ENCODE measurements at places on chromosomes 1 and 21.
A peak's percentile ranks its signal among the peaks of the same experiment; 100 is the strongest.

DNA sequence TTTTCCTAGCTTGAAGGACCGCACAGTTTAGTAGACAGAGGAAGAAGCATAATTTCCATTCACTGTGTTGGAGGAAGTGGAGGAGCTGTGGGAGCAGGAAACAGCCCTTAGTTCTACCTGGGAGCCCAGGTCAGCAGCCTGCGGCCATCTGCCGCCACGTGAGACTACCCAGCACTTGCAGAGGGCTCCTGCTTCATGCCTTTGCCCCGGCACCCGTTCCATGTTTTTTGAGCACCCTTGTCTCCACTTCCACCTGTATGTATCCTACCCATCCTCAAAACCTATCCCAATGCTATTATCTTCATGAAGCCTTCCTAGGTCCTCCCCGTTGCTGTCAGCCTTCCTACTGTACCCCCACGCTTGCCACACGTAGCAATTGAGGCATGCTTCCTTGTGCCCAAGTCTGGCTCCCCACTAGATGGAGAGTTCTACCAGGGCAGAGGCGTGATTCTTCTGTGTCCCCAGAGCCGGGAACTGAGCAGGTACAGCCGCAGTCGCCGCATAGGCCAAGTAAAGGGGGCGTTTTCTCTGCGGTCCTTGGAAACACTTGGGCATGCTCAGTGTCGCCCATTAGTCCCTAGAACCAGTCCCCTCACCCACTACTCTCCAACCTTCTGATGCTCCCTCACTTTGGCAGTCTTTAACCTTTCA lies 1.9 kb downstream of the SLC6A9 start:
- DNase-seq: no peak

DNA sequence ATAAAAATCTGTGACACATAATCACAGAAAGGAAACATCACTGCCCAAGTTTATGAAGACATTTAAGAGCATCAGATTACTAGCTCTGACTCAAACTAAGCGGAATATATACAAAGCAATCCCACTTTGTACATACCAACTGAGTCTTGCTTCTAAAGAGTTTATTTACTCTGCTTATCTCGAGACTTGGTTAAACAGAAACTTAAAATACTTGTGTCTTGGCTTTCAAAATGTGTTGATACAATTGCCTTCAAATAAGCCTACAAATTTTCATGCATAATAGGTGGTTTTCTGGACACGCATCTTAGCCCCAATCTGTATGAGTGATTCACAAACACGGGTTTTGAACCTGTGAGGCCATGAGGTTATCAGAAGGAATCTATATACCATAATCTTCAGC lies 21.0 kb downstream of the CD160 start:
- DNase-seq: no peak

GRCh38 chr1:225811622-225812487 lies 1.9 kb downstream of the EPHX1 start:
- DNase-seq: no peak

- DNase-seq: no peak
Observed at GRCh38 chr1:24725209-24725651, 20.0 kb upstream of the CLIC4 start.

GRCh38 chr1:87243573-87243972 lies 85.1 kb upstream of the LMO4 start:
- DNase-seq: no peak

DNA sequence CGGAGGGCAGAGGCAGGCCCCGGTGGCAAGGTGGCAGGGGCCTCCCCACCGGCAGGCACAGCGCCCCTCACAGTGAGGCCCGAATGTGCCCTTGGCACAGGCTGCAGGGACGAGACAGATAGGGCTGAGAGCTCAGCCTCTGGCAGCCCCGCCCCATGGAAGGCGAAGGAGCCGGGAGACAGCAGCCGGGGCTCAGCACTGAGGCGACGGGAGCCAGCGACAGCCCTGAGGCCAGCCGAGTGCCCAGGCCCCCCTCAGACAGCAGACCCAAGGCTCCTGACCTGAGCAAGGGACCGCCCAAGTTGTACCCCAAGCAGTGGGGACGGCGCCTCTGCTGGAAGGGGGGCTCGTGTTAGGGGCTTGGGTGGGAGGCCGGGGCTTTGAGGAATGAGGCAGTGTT lies 43.1 kb downstream of the ARHGEF16 start:
- DNase-seq: no peak

DNA sequence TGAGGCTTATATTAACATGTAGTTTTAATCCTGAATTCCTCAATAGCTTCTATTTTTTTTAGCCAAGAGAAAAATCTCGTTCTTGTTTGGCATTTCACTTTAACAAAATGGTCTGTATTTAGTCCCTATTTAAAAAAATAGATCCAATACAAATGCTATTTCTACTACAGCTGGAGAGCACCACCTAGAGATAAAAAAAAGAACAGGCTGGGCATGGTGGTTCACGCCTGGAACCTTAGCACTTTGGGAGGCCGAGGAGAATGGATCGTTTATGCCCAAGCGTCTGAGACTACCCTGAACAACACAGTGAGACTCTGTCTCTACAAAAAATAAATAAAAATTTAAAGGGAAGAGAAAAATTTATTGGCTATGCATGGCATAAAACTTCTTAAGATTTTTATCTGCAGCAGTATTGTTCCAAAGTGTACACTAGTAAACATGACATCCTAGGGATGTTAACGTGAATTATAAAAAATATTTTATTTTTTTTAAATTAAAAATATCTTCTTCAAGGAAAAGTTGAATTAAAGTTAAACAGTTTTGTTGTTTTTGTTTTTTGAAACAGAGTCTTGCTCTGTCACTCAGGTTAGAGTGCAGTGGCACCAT lies 4.4 kb downstream of the ST7L start:
- DNase-seq: peak; percentile 79

GRCh38 chr1:48889082-48889481 lies 112.4 kb upstream of the BEND5 start:
- DNase-seq: no peak

DNA sequence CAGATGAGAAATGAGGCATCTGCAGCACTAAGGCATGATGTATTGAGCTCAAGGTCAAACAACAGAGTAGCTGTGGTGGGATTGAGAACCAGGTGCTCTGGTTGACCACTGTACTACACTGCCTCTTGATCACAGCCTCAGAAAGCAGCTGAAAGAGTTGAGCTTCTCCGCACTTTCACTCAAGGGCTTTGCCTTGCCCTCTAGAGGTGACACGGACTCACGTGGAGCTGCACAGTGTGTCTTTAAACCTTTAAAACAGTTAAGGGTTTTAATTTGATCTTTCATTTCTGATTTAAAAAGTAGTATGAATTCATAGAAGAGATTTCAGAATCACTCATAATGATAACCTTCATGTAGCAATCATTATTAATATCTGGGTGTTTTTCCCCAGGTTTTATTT lies 132.5 kb downstream of the RWDD3 start:
- no peak for DNase-seq

DNA sequence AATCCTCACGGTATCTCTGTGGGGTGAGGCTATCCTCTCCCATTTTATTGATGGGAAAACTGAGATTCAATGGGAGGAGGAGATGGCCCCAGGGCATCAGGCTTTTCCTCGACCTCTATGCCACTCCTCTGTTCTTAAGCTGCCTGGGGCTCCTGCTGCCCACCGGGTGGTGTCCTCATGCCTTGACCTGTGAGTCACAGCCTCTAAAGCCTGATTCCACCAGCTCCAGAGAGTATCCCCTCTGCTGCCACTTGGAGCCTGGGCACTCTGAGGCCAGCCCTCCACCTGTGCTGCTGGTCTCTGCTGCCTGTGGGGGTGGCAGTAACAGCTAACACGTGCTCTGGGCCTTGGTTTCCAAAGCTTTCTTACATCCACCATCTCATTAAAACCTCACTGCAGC lies 241.2 kb downstream of the TRABD2B start:
- no peak for DNase-seq

GRCh38 chr1:165403835-165404482 lies 41.0 kb downstream of the RXRG start:
- peak; percentile 37 for DNase-seq

DNA sequence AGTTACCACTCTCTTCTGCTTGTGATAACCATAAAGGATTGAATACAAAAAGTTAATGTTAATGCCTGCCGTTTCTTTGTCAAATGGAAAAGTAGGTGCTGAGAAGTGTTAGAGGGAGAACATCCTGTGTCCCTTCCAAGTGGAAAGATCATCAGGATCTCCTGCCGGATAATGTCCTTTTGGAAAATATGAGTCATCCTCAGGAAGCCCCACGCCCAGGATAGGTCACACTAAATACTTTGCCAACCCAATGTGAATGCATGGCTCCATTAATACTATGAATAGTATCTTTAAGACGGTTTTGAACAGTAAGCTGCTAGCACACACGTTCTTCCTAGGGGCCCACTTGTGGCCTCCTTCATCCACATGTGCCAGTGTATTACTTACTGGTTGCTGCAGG lies 279.5 kb downstream of the ZNF326 start:
- DNase-seq: no peak

GRCh38 chr1:54499360-54500106 lies 48.5 kb upstream of the ACOT11 start:
- peak; percentile 87 for DNase-seq

DNA sequence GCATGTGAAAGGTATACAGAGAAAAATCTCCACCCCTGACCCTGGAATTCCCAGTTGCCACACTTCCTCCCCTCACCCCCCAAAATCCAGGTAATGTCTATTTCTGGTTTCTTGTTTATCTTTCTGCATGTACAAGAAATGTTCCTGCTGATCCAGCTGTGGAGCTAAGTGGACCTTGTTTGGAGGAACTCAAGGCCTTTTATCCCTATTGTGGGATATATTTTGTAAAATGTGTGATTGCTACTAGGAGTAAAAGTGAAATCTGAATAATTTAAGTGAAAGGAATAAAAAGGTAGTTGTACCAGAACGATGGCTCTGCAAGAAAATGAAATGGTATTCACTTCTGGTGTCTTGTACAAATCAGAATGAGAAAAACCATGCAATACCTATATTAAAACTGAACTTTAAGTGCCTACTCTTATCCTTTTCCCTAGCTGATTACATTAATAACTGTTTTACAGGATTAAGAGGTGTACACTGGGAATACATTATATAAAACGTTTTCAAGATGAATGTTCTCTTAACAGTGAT lies 3.0 kb downstream of the SPEN start:
- no peak for DNase-seq

- no peak for DNase-seq
Observed at GRCh38 chr1:205942631-205943159, 561 bp downstream of the SLC26A9 start.

DNA sequence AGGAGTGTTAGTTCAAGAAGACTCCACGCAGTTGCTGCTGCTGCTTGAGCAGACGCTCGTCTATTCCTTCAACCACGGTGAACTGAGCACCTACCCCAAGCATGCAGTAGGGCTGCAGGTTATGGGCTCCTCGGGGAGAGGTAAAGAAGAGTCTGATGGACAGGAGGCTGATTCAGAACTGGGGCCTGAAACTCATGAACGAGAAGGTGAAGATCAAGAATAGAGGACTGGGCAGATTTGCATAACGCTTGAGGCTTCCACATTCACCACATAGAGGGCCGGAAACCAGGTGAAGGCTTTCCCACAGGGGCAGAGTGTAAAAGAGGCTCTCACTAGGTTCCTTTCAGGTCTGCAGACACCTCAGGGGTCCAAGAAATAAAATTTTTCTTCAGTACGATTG lies 9.1 kb downstream of the ABCA4 start:
- DNase-seq: no peak

- peak; percentile 68 for DNase-seq
Observed at GRCh38 chr1:174074757-174075156, 52.6 kb upstream of the RC3H1 start.

DNA sequence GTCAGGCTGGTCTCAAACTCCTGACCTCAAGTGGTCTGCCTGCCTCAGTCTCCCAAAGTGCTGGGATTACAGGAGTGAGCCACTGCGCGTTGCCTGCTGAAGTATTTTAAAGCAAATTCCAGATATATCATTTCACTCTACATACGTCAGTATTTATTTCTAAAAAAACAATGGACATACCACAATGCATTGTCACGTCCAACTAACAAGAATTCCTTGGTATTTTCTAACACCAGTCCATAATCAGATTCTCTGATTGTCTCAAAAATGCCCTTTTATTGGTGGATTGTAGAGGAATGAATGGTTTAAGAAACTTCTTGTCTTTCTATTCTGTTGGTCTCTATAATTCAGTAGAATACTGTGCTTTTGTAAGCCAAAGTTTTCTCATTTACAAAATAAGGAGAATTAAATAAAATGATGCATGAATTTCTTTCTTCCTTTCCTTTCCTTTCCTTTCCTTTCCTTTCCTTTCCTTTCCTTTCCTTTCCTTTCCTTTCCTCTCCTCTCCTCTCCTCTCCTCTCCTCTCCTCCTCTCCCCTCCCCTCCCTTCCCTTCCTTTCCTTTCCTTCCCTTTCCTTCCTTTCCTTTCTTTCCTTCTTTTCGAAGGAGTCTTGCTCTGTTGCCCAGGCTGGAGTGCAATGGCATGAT lies 55.8 kb downstream of the VPS13D start:
- DNase-seq: no peak
